ENCODE measurements at places on chromosomes 1 and 21.

- no peak for DNase-seq
Measured at GRCh38 chr1:182175361-182175931, 113.9 kb upstream of the ZNF648 start.

DNA sequence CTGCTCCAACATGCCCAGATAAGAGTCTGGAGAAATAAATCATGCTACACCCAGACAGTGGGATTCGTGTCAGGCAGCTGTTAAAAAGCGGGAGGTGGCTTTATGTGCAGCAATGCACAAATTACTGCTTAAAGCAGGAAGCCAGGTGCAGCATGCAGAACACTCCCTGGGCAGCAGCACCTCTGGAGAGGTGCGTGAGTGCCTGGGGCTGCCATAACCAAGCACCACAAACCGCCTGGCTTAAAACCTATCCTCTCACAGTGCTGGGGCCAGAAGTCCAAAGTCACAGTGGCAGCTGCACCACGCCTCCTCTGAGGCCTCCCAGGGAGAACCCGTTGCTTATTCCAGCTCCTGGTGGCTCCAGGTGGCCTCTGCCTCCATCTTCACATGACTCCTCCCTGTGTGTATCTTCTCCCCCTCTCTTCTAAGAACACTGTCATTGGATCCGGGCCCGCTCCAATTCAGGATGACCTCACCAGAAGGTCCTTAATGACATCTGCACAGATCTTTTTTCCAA lies 115.6 kb downstream of the SIK1 start:
- no peak for DNase-seq

- DNase-seq = no peak
Measured at GRCh38 chr21:34511181-34511580, 829 bp downstream of the KCNE1 start.

GRCh38 chr1:147919896-147920295 lies 8.3 kb upstream of the GPR89B start:
- DNase-seq = no peak

DNA sequence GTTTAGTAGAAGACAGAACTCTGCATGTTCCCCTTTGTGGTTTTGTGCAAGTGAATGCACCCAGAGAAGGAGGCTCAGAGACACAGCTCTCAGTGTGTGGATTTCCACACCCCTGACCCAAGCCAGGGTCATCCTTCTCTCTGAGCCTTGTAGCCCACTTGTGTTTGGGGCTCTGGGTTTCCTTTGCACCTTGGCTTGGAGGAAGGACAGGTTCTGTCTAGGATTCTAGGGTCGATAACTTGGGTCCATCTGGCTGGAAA lies 27.2 kb downstream of the MYOG start:
- no peak for DNase-seq

- no peak for DNase-seq
Measured at GRCh38 chr1:1001057-1001783, 1.3 kb upstream of the HES4 start.

DNA sequence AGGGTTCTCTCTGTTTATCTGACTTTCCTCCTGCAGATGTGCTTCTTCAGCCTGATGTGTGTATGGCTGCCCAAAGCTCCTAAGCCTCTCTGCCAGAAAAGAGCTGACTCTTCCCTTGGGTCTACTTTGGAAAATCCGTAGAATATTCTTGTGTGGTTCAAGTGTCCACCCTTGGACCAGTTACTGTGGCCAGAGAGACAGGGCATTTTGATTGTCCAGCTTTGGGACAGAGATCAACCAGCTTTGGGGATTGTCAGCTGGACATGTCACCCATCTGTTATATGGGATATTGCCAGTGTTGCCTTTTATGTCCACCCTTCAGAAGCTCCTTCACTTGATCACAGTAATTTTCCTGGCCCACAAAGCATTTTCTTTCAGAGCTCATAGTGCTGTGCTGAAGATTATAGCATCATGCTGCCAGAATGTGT lies 126.2 kb upstream of the L1TD1 start:
- DNase-seq = no peak

GRCh38 chr1:48743480-48743879 lies 33.2 kb downstream of the BEND5 start:
- DNase-seq = no peak

- DNase-seq = no peak
Measured at GRCh38 chr1:99965646-99966375, 4.0 kb upstream of the SLC35A3 start.

GRCh38 chr1:1306070-1306660 lies 1.6 kb downstream of the ACAP3 start:
- DNase-seq = no peak

GRCh38 chr1:84272401-84272800 lies 29.1 kb upstream of the SAMD13 start:
- DNase-seq = no peak

DNA sequence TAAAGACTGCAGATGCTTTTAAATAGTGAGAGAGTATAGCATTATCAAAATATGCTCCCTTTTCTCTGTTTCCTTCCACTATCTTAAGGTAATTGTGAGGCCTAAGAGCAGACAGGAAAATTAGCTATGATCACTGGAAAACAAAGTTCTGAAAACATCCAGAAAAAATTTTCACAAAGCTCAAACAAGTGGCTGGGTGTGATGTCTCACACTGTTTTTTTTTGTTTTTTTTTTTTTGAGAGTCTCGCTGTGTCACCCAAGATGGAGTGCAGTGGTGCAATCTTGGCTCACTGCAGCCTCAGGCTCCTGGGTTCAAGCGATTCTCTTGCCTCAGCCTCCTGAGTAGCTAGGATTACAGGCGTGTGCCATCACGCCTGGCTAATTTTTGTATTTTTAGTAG lies 7.2 kb downstream of the WDTC1 start:
- no peak for DNase-seq

GRCh38 chr1:17212009-17212408 lies 7.1 kb downstream of the PADI1 start:
- no peak for DNase-seq

- no peak for DNase-seq
Measured at GRCh38 chr1:64163970-64164369, 39.5 kb upstream of the UBE2U start.

DNA sequence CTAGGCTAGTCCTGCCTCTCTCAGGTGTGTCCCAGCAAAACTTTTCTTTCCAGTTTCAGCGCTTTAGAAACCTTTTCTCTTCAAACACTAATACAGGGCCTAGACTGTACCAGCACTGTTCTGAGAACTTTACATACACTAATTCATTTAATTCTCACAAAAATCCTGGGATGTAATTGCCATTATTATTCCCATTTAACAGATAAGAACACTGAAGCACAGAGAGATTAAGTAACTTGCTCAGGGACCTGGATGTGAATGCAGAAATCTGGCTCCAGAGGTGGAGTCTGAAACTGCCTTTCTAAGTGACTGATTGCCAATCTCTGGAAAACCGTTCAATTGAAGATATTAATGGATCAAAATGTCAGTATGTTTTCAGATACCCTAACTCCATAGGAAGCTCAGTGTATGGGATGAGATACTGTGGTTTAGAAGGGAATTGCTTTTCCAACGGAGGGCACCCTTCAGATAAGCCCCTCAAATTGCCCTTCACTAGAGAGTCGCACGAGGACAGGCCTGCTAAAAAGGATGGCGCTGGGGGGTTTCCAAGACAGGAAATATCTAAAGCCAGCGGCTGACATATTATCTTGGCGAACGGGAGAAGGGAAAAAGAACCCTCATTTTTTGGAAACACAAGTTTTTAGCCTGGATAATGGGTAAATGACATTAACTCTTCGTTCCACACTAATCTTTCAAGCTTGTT lies 698 bp upstream of the UCK2 start:
- DNase-seq = no peak

- DNase-seq = no peak
Measured at GRCh38 chr1:183303323-183303645, 114.9 kb downstream of the NMNAT2 start.

DNA sequence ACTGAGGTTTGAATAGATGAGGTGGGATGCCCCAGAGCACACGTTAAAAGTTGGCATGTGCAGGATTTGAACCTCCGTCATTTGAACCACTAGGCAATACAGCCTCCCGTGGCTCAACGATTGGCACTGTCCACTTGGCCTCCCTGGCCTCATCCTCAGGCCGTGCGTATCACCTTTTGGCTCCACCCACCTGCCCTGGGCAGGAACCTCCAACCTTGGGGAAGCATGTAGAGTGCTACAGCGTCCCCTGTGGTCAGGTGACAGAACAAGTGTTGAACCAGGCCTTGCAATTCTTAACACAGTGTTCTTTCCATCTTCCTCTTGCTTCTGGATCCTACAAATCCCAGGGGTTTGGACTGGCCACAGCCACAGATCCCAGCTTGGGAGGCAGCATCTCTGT lies 112.6 kb downstream of the PAX7 start:
- no peak for DNase-seq

DNA sequence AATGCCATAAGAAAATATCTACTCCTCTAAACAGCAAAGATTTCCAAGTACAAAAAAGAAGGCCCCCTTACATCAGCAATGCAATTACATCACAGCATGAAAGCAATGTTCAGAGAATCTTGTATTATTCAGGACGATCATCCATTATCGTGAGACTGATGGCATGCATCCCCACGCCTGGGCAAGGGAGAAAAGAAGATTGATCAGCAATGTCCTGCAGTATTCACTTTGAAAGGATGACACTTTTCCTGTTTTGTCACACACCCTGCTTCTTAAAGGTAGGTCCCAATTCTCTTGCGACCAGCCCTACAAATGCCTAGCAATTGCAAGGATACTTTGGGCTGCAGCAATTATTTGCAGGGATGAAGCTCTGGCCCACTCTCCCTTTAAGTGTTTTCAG lies 108.7 kb downstream of the TOMM20 start:
- no peak for DNase-seq

All from stimulated activated CD4-positive, alpha-beta T cell treated with anti-CD3 and anti-CD28 coated beads, TNF-alpha, amount 100 ng/mL, for 1 hour (primary cell).